ENCODE measurements at places on chromosomes 6 and 20.
A peak's percentile ranks its signal among the peaks of the same experiment; 100 is the strongest.

GRCh38 chr6:1009103-1009502 is 302.8 kb upstream of the FOXQ1 start:
- no peak for DNase-seq

DNA sequence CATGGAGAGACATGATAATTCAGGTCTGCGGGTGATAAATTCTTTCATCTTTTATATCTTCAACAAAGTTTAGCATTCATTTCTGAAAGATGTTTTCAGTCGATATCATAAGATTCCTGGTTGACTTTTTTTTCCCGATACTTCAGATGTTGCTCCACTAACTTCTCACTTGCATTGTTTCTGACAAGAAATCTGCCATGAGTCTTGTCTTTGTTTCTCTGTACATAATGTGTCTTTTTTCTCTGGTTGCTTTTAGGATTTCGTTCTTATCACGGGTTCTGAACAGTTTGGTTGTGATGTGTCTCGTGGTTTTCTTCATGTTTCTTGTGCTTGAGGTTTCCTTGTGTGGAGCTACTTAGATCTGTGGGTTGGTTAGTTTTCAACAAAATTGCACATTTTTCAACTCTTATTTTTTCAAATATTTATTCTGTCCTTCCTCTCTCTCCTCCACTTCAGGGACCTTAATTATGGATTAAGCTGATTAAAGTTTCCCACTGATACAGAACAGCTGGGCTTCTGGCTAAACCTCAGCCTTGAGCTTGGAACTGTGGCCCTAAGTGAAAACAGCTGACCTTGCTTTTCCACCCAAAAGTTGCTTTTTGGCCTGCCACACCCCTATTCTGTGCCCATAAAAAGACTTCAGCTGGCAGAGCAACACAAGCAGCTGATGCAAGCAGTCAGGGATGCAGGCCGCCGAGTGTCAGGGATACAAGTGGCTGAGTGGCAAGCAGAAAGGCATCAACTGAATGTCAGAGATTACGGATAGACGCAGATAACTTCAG is 97.9 kb upstream of the SNX9 start:
- DNase-seq = no peak

DNA sequence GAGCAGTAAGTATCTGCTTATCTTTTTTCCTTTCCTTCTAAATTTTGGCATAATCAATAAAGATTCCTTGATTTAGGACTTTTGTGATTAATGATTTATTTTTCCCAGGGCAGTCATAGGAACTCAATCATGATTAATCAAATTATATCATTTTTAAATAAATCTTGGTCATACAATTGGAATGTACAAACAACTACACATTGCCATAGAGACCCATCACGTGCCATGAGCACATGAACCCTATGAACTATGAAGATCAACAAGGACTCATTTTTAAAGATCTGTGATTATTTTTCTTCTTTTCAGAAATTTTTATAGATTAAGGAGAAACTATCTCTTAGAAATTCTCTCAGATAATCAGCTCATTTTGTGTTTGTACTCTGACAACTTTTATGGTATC is 622.4 kb downstream of the BCKDHB start:
- no peak for DNase-seq

DNA sequence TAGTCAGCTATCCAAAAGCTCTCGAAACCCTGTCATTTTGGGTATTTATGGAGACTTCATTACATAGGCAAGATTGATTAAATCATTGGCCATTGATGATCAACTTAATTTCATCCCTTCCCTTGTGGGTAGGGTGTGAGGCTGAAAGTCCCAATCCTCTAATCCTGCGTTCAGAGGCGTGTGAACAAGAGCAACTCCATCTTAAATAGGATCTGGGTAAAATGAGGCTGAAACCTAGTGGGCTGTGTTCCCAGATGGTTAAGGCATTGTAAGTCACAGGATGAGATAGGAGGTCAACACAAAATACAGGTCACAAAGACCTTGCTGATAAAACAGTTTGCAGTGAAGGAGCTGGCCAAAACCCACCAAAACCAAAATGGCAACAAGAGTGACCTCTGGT is 641.7 kb upstream of the GJE1 start:
- DNase-seq = no peak

DNA sequence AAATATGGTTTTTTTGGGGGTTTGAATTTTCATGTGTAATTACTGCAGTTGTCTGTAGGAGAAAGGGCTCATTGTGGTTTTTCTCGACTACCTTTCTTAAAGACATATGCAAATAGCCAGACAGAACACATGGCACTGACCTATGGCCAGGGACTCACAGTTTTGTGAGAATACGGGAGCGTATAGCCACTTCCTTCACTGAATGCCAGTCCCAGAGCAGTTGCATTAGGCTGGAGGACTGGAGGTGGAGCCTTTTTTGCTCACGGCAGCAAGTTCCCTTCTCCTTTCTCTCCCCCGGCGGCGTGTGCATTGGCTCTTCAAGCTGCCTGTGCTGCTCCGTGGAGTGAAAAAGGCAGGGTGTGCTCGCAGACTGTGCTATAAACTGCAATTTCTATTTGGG is 114.9 kb downstream of the AKAP7 start:
- no peak for DNase-seq

GRCh38 chr6:118220429-118221128 is 313.5 kb downstream of the SLC35F1 start:
- DNase-seq = no peak

DNA sequence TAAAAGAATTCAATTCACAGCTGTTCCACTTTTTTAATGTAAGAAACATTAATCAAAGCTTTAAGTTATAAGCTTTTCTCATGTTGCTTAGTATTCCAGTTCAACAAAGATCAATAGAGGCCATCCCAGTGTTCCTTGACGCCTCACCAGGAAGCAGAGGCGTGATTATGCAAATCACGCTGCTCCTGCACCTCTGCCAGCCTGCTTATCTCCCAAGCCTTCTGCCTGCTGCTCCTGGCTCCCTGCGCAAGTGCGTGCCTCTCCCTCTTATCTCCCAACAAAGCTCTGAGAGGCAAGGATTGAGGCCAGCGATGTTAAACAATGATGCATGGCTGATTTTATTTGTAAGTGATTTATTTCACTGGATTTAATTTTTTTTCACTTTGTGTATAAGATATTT is 42.8 kb downstream of the INSM1 start:
- no peak for DNase-seq

GRCh38 chr20:14727485-14728150 is 390.2 kb upstream of the FLRT3 start:
- DNase-seq = no peak

DNA sequence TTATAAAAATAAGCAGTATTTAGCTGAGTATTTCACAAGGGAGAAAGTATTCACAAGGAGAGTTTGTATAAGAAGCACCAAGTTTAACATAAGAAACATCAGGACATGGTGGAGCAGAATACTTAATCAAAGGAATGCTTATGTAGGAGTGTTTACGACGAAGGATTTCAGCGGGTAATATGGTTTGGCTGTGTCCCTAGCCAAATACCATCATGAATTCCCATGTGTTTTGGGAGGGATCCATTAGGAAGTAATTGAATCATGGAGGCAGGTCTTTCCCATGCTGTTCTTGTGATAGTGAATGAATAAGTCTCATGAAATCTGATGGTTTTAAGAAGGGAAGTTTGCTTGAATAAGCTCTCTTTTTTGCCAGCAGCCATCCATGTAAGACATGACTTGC is 1099.1 kb upstream of the ADGRB3 start:
- DNase-seq = no peak

GRCh38 chr20:4040283-4041179 is 25.2 kb upstream of the RNF24 start:
- DNase-seq = no peak

DNA sequence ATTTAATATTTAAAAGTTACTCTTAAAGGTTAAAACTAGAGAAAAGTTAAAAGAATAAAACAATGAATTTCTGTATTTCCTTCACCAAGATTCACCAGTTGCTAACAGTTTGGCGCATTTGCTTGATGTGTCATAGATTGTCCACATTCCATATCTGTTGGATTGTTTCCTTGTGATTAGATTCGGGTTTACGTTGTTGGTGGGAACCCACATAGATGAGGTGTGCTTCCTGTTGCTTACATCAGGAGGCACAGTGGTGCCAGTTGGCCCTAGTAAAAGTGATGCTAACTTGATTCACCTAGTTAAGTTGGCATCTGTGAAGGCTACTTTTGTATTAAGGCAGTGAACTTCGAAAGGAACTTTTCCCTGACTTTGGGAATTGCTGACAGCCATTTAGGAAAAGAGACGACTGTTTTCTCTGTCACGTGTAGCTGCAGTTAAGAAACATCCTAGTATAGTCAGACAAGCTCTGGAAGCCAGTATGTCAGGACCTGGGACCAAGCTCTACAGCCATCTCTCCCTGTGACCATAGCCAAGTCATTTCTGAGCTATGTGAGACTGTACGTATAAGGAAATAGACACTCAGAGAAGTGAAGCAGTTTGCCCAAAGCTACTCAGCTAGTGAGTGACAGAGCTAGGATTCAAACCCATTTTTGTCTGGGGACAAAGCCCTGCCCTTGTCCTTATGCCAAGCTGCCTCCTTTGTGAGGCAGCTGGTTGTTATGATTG is 49.0 kb downstream of the PPARD start:
- peak; percentile 92 for DNase-seq

DNA sequence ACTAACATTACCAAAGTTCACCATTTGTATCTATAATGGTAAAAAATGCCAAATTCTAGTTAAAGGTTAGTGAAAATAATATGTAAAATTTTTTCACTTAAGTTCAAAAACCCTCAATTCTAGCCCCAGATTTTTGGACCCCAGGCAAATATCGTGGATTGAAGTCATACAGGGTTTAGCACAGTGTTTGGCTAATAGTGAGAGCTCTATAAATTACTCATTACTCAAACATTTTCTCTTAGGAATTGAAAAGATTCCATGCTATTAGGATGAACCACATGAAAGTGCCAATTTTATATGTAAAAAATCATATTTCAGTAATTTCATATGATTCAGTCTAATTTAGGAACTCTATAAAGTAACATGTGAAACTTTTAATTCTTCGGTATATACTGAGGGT is 170.3 kb upstream of the PREP start:
- DNase-seq = no peak

DNA sequence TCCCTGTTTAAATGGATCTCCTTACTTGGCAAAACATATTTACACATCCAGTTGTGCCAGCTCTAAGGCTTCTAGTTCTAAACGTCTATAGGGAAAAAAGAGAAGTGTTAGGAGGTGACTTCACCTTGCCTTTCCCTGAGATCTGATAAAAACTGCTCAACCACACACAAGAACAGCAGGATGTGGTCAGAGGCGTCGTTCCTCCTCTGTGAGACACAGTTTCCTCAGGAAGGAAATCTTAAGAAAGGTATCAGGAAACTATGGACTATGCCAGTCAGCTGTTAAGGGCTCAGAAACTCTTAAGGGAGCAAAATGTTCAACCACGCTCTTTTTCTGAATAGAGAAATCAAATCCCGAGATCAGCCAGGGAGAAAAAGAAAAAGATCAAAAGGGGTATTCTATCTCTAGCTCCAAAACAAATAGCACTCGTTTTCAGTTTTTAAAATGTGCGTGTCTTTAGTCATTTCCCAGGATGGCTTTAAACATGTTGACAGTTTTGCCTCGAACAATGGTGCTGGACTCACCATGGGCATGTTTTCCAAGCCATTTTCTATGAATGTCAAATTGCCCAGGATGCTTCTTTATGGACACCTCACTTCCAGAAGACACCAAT is 154.5 kb downstream of the HACE1 start:
- DNase-seq = no peak

DNA sequence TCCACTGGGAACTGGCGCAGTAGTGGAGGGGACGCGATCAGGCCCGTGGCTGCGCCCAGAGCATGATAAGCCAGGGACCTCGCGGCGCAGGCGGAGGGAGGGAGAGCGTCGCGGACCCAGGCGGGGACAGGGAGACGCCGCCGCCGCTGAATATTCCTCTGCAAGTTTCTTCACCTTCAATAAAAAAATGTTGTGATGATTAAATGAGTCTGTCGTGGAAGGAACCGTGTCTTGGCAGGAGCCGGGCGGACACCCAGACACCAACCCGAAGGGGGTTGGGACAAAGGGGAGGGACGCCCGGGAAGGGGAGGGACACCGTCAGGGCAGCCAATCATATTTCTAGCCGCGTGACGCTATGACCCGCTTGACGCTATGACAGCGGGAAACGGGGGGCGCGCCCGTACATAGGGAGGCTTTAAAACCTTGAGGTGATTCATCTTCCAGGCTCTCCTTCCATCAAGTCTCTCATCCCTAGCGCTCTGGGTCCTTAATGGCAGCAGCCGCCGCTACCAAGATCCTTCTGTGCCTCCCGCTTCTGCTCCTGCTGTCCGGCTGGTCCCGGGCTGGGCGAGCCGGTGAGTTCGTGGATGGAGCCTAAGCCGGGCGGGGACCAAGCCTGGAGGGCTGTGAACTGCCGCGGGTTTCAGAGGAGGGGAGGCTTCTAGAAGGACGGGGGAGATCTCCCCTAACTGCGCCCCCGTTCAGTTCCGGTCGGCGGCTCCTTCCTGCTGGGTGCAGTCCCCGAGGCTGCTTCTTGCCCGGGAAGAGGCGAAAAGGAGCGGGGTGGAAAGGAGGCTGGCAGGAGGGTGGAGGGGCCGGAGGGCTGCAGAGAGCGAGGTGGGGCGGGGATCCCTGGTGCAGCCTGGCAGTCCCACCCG is at the start of gene ULBP2:
ULBP2 (plus strand) TSS at position 432 of the 878 bp plus-strand sequence; CDS start at position 491, 59 bp downstream.
- DNase-seq = peak; percentile 92

GRCh38 chr6:106702451-106703110 is 73.2 kb downstream of the QRSL1 start:
- DNase-seq = no peak

DNA sequence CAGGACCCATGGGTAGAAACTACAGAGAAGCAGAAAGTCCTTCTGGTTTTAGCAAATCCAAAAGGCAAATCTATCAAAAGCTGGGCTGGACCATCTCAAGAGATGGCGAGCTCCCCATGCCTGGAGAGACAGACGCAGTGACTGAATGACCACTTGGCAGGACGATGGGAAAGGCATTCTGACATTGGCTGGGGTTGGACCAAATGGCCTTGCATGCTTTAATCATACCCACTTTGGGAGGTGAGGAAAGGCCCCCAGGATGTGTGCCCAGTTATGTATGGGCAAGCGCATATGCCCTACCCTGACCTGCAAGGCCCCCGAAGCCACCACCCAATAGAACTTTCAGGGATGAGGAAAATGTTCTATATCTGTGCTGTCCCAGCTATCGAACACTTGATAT is 45.1 kb downstream of the JPH2 start:
- DNase-seq = no peak

DNA sequence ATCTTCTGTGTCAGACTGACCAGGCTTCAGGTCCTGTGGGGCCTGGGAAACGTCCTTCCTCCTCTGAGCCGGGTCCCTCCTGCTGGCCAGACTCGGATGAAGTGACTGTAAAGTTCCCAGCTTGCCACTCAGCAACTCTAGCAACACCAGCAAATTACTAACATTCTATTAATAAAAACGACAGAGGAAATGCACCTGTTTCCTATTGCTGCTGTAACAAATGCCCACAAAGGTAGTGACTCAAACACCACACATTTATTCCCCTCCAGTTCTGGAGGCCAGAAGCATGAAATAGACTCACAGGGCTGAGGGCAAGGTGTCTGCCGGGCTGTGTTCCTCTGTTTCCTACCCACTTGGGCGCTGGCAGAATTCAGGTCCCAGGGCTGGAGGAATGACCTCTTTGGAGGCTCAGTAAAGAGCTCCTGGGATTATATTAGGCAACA is 48.8 kb downstream of the CTCFL start:
- no peak for DNase-seq

GRCh38 chr20:37298190-37298939 is 8.9 kb downstream of the MANBAL start:
- no peak for DNase-seq

- DNase-seq = no peak
Measured at GRCh38 chr20:35478804-35479472, 23.5 kb downstream of the CEP250 start.

- DNase-seq = peak; percentile 58
Measured at GRCh38 chr6:16206595-16207037, 31.8 kb upstream of the GMPR start.
